ENCODE measurements at places on chromosomes 13 and 19. TPM values are rescaled to one million over a fixed set of nuclear protein-coding genes. Genes with fewer than 3 reads are reported as not detected.
A peak's percentile ranks its signal among the peaks of the same experiment; 100 is the strongest.

- peak; percentile 56 for DNase-seq
These were observed 1.5 kb downstream of the NDFIP2 start for GRCh38 chr13:79482281-79482970.

The HAUS5 gene
- total RNA-seq: 5.1 TPM

The ACP7 gene
- total RNA-seq: not detected

DNA sequence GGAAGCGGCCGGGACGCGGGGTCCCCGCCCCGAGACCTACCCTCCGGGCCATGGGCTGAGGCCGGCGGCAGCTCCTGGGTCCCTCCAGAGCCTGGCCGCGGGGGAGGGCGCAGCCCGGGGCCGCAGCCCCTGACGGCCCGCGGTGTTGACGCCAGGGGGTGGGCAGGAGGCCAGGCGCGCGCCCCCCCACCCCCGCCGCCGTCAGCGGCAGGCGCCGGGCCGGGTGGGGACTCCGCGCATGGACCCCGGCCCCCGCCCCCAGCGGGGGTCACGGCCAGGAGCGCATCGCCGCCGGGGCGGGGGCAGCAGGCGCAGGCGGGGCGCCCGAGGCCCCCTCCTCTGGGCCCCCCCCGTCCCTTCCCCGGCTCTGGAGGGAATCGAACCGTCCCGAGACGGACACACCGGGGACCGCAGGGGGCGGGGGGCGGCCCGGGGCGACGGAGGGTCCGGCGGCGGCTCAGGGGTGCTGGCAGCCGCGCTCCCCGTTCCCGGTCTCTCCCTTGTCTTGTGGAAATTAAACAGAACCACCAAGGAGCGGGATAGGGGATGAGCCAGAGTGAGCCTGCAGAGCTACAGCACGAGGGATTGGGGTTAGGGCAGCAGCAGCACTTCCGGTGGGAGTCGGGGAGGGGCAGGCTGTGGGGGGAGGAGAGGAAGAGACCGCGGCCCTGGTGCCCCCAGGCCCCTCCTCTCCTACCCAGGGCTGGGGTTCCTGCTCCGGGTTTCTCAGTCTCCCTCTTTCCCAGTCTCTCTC, at the start of gene MEIS3:
Gene MEIS3 (minus strand): TSS at position 498 of the 754 bp plus-strand sequence. CDS start 446 bp downstream, at position 52.
- DNase-seq: no peak

The IRGQ gene
- 64.6 TPM for total RNA-seq

DNA sequence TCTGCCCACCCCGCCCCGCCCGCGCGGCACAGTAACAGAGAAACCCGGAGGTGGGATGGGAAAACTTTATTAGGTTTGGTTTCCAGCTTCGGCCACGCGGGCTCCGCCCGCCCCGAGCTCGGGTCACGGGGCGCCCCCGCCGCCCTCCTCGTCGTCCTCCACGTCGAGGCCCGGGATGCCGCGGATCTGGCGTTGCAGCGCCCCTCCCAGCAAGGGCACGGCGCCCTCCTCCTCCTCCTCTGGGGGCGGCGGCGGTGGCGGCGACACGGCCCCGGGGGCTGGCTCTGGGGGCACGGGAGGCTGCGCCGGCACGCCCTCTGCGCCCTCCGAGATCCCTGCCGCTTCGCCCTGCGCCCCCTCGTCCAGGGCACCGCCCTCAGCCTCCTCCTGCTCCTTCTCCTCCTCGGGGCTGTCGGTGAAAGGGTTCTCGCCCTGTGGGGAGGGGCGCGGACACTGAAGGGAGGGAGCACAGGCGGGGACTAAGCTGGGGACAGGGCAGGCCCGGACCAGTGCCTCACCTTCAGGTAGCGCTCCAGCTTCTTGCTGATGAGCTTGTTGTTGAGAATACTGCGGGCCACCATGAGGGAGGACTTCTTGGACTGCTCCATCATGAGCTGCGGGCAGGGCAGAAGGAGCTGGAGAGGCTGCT, 536 bp upstream of the AKAP8 start:
- DNase-seq: peak; percentile 21

DNA sequence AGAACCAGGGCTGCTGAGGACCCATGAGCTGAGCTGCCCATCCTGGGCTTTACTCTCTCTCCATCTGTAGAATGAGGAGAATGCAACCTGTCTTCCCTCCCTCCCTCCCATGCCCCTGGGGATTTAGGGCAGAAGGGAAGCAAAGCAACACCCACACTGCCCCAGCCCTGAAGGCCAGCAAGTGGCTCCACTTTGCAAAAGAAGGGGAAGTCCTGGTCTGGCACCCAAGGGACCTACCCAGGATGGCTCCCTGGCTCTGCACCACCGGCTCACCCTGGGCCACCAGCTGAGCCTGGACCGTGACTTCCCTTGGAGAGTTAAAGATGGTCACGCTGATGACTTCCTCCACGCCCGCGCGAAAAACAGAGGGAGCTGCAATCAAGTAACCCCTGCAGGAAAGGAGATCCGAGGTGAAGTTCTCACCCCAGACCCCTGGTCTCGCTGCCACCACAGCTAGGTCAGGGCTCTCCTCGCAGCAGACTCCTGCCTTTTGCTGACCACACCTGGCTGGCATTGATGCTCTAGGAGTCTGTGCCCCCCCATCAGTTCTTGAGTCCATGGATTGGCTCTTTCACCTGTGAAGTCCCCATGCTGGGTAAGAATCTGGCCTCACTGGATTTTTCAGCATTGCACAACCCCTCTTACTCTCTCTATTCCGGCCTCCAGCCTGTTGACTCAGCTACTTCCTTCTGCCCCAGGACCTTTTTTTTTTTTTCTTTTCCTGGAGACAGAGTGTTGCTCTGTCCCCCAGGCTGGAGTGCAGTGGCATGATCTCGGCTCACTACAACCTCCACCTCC, 4.6 kb downstream of the CPAMD8 start:
- peak; percentile 52 for DNase-seq

GRCh38 chr13:80716610-80717081, 375.7 kb upstream of the SPRY2 start:
- DNase-seq: peak; percentile 27

The ZGLP1 gene
- 0.70 TPM for total RNA-seq

The KLK4 gene
- not detected for total RNA-seq

The CERS1 gene
- 1.0 TPM for total RNA-seq

DNA sequence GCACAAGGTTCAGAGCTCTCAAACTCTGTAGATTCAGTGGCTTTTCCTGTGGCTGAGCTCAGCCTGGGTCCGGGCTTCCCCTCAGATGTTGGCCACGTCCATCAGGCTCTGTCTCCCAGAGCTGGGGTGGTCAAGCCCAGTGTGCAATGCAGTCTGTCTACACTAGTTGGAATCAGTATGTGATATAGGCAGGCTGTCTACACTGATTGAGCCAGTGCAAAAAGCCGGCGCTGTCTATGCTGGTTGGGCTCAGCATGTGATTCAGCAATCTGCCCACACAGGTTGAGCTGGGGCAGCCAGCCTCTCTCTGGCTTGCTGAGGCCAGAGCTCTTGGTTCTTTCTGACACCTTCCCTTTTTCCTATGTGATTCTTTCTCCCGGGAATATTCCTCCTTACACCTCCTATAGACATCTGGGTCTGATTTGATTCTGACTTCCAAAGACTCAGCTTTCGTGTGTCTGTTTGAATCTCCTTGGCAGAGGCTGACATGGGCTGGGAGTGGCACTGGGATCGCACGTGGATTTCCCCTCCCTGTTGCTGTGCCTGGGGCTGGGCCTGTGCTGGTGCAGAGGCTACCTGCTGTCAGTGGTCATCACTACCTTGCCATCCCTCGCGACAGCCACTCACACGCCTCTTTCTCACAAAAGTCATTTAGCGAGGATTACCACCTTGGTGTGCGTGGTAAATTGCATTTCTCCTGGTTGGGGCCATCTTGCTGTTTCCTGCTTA, 9.3 kb downstream of the CHST8 start:
- no peak for DNase-seq

DNA sequence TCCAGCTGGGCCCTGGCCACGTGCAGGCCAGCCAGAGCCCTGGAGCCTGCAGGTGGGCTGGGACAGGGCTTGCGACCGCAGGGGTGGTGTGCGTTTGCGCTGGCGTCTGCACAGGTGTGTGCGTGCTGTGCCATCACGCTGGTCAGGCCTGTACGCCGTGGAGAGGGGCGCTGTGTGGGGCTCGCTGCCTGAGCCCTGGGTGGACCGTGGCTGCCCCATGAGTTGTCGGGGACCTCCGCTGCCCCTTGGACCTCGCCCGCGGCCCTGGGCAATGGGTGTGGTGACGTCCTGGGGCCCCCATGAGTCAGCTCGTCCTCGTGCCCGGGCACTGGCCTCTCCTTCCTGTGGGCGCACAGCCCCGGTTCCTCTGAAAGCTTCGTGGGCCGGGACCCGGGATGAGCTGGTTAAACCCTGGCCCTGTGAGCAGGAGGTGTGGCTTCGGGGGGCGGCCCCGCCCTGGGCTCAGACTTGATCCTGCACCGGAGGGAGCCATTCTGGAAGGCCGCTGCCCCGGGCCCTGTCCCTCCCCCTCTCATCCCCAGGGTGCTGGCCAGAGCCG, 6.8 kb downstream of the CSNK1G2 start:
- no peak for DNase-seq

DNA sequence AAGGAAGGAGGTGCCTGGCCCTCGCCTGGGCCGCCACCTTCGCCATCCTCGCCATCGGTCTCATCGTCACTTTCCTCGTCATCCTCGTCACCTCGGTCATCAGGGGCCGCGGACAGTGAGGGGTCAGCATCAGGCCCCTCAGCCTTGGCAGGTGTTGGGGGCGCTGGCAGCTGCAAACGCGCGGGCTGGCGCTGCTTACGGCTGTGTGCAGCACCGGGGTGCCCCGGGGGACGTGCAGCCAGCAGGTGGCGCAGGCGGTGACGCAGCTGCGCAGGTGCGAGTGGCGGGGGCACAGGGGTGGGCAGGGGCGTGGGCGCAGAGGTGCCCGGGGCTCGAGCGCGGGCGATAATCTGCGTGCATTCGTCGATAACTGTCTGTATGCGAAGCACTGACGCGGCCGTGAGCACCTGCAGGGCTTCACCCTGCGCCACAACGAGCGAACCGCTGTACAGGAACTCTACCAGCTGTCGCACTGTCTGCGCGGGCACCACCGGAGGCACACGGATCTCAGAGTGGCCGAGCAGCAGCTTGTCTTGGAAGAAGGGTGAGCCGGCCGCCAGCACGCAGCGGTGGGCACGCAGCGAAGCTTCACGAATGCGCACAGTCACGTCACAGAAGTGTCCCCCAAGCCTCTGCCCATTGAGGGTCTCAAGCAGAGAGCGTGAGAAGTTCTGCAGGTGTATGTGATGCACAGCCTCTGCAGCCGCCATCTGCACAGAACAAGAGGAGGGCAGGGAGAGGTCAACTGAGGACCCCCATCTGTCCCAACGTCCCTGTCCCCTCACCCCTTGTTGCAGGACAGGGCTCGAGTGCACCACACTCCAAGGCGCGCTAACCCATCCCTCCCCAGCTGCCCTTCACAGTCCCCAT, 2.4 kb downstream of the ZBTB45 start:
- no peak for DNase-seq

DNA sequence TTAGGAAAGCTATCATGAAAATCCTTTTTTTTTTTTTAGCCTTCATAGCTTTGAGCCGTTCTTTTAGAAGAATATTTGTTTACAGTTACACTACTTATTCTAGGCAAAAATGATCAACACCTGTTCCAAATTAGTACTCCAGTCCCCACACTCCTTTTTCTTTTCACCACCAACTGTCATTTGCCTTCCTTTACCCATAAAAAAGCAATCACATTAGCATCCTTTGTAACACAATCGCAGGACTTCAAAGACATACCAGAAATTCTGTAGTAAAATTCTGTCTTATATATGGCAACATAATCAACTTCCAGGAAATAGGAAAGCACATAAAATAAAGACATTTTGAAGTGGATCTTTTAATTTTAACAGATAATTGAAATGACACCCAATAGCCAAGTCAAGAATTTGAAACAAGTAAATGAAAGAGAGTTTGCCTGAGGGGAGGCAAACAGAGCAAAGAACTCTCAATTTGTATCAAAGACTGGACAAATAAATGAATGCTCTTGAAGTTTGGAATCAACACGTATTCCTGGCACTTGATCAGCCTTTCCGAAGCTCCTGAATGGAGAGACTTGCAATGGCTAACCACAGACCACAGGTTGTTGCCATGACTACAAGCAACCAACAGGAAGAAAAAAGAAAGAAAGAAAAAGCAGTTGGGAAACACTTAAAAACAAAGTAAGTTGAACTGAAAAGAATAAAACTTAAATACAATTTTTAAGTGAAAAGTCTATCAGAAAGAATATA, 206.8 kb downstream of the PCDH9 start:
- DNase-seq: peak; percentile 99

GRCh38 chr13:29292045-29292444, 303.4 kb downstream of the SLC7A1 start:
- DNase-seq: no peak

The U2AF2 gene
- total RNA-seq: 69.6 TPM

- no peak for DNase-seq
These were observed 274.8 kb downstream of the TSHZ3 start for GRCh38 chr19:31074199-31075125.

DNA sequence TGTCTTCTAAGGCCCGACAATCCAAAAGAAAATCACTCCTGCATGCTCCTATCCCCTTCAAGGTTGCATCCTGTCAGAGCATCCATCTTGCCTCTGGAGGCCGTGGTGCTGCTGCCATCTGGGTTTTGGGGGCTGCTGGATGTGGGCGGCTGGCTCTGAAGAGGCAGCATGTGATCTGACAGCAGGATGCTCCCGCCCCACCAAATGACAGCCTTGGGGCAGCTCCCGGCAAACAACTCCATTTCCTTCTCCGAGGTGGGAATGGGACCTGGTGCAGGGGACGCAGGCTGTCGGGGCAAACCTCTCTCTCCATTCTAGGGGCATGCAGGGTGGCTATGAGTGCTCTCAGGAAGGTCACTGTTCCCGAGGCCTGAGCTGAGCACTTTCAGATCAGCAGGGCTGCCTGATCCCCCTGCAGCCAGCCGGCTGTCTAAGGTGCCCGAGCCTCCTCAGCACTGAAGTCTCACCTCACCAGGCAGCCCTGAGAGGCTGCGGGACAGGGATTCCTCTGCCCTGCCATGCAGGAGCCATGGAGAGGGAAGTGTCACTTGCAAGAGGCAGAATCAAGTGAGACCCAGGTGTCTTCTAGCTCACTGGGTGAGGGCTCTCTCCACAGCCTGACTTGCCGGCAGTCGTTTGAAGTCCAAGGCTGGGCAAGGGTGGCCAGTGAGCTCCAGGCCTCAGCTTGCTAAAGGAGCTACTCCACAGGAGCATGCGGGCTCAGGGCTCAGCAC, 28.8 kb downstream of the TSSK6 start:
- no peak for DNase-seq

The MAP3K10 gene
- total RNA-seq: 5.6 TPM

GRCh38 chr19:5953680-5954213, 24.2 kb downstream of the RANBP3 start:
- no peak for DNase-seq

The DAND5 gene
- total RNA-seq: not detected

DNA sequence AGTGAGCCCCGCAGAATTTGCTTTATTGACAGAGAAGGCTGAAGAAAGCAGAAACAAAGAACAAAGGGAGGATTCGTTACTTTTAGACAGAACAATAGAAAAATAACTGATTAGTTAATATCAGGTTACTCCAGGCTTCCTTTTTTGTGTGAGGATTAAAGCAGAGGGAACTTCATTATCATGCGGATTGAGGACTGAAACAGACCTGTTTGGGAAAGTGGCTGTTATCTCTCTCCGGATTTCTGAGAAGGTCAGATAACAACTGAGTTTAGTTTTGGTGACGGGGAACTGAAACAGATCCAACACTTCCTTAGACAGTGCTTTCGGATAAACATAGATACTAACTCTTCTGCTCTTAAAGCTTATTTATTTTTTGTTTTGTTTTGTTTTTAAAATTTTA, 246.4 kb upstream of the ZNF507 start:
- no peak for DNase-seq

The C19orf44 gene
- 11.3 TPM for total RNA-seq

GRCh38 chr13:90999401-90999800, 348.1 kb upstream of the MIR17HG start:
- no peak for DNase-seq

The NALCN gene
- total RNA-seq: 10.2 TPM

The NXNL1 gene
- total RNA-seq: not detected

GRCh38 chr19:30350692-30351663, 21.2 kb upstream of the ZNF536 start:
- no peak for DNase-seq
